ENCODE measurements at places on chromosomes 7 and 10.

DNA sequence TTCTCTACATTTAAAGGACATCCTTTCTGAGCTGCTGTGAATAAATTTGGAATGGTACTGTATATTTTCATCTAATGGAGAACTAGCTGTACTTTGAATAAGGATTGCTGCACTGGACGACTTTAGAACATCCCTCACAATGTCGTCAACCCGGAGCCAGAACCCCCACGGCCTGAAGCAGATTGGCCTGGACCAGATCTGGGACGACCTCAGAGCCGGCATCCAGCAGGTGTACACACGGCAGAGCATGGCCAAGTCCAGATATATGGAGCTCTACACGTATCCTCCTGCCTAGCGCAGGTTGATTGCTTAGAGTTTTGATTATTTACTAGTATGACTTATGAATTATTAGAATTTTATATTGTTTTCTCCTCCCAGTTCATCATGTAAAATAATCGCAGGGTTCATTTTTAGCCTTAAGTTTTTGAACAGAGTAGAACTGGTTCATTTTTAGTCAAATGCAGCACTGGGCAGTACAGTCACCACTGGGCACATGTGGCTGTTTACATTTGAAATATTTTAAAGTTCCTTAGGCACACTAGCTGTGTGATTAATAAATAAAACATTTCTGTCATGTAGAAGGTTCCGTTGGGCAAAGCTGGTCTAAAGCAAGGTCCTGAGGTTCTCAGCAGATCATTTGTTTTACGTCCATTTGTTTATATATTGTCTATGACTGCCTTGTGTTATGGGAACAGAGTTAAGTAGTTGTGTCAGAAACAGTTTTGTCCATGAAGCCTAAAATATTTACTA, 31.5 kb downstream of the CUL1 start:
- no peak for DNase-seq

- peak; percentile 84 for DNase-seq
These were observed 648.1 kb upstream of the FOXK1 start for GRCh38 chr7:4033996-4034395.

DNA sequence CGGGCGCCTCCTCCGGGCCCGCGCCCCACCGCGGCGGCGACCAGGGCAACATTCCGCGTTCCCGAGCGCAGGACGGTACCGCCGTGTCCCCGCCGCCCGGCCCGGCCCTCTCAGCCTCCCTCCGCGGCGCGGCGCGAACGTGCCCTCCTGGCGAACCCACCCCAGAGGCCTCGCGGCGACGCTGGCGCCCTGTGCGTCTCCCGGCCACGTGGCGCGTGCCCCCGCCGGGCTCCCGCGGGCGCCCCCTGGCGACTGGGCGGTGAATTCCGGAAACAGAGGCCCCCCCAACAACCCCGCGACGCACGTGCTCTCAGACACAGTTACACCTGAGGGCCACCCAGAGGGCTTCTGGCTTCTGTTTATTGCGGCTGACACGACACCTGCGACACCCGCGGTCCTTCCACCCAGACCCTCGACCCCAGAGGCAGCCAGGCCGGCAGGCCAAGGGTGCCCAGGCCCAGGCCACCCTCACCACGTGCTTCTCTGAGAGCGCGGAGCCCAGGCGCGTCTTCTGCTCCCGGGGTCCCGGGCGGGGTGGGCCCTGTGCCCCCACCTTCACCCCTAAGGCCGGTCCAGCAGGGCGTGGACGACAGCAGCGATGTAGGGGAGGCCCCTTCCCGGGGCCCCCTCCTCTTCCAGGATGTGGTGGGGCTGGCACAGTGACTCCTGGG, at the start of gene SAP25:
TSS of gene SAP25 (minus strand) at position 210 of the 671 bp plus-strand sequence. CDS start at position 52, 158 bp downstream.
- no peak for DNase-seq

GRCh38 chr10:71435571-71436267, 39.0 kb downstream of the CDH23 start:
- DNase-seq: no peak

DNA sequence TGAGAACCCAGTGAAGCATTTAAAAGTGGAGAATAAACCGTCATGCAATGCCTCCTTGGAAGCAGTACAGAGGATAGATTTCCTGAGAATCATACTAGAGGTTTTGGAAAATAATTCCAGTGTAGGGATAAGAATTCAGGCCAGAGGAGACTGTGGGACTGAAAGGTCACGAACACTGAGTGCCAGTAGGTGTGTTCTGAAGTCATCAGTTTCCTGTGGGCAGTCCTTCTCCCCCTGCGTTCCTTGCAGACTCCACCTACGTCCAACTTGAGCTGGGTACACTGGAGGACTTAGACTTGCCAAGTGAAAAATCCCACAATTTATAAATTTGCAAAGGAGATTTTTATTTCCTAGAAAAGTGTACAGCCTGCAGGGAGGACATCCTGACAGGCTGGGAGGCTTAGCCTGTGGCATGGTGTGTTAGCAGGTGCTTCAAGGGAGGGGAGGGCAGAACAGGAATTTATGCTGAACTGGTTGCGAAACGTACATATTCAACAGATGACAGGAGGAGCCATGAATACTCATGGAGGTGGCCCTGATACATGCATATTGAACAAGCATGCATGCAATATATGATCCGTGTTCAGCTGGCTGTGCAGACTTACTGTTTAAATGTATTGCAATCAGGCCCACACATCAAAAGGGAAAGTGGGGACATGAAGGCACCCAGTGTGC, 72.9 kb upstream of the POM121L12 start:
- no peak for DNase-seq

DNA sequence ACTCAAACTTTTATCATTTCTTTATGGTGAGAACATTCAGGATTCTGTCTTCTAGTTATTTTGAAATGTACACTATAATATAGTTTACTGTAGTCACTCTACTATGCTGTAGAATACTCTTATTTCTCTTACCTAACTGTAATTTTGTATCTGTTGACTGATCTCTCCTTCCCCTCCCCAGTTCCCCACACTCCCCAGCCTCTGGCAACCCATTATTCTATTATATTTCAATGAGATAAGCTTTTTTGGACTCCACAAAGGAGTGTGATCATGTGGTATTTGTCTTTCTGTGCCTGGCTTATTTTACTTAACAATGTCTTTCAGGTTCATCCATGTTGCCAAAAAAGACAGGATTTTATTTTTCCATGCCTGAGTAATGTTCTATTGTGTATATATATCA, 71.4 kb upstream of the DYNC1I1 start:
- DNase-seq: no peak

GRCh38 chr7:25636871-25637283, 408.6 kb upstream of the NPVF start:
- no peak for DNase-seq

GRCh38 chr10:71378336-71379117, 18.2 kb upstream of the CDH23 start:
- no peak for DNase-seq

DNA sequence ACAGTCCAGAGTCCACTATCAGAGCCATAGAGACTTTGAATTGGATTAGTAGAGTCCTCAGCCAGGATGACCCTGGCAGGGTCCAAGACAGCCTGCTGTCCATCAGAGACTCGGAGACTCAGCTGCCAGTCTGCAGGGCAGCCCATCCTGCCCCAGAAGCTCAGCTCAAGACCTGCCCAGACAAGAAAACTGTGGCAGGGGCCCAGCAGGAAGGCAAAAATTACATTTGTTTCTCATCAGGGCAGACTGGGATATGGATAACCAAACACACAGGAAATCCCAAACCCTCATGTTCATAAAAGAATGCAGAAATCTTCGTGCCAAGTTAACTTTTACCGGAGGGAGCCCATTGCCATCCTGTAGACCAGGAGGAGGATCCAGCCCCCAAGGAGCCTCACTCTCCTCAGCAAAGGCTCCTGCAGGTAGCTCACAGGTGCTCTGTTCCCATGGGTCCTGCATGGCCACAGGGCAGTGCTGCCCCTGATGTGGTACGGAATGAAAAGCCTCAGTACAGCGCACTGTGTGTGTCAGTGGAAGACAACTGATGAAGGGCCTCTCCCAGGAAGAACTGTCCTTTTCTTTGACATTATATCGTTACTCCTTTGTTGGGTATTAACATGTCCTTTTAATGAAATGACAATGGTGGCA, 222.2 kb downstream of the KCNMA1 start:
- DNase-seq: no peak

GRCh38 chr10:1137499-1138163, 81.4 kb downstream of the WDR37 start:
- peak; percentile 45 for DNase-seq

DNA sequence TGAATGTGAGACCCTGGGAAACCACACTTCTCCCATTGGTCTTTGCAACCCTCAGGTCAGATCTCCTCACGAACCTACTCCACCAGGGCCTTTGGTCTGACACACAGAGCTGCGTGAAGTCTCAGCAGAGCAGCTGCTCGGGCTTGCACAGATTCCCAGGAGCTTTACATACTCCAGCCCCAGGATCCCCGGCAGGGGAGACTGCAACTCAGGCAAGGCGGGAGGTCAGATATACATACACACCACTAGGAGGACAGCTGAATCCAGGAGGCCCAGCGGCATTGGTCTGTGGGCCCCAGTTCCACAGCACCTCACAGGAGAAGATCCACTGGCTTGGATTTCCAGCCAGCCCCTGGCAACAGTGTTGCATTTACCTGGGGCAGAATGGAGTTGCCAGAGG, 239.2 kb downstream of the GPAM start:
- DNase-seq: no peak

- no peak for DNase-seq
These were observed 529.9 kb downstream of the TCERG1L start for GRCh38 chr10:130781623-130782022.

- DNase-seq: no peak
These were observed 463.6 kb downstream of the PLXNA4 start for GRCh38 chr7:132112657-132113056.

DNA sequence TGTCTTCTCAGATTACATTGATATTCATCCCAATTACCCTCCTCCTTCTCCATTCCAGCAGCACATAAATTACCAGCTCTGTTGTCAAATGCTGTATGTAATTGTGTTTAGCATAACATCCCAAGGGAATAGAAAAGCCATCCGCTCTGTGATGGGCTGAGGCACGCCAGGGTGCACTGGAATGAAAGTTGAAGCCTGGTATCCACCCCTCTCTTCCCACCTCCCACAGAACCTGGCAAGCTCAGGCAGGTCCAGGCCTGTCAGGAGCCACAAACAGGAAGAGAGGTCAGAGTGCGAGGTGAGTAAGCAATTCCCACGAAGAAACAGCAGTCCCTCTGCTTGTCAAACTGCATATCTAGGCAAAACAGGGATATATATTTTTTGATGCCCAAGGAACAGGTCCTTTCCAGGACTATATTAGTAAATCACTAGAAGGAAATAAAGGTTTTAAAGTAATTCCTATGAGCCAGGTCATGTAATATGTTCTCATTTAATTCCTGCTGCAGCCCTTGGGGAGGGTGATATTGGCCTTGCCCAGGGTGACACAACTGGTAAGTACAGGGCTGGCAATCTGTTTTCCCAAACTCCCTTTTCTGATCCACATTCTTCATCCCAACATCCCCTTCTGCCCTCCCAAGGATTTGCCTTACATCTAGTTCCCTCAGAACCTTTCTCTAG, 155.6 kb upstream of the GHITM start:
- no peak for DNase-seq

DNA sequence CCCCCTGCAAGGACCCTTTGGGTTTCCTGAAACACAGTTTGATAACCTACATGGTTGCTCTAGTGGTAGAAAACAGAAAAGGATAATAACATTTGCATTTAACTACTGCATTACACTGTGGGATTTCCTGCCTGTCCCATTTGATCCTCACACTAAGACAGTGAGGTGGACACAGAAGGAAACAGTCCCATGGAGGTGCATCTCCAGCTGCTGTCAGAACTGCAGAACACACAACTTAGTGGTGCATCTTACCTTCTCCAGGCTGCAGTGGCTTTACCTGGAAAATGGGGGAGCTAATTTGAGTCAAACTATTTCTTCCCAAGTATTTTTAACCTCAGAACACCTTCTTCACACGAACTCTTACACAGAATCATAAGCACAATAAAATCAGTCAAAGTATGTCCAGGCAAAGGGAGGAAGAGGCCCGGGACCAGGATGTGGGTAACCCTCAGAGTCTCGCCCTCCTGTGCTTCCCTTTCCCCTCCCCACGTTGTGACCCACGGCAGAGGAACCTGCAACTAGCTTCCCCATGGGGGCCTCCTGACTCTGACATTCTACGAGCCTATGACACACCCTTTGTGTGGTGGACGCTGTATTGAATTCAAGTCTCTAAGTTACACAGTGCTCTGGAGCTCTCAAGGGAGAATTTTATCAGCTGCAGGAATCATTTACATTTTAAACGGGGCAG, 33.7 kb downstream of the SCRN1 start:
- DNase-seq: no peak

- no peak for DNase-seq
These were observed 39.9 kb upstream of the MMD2 start for GRCh38 chr7:4998910-4999309.

DNA sequence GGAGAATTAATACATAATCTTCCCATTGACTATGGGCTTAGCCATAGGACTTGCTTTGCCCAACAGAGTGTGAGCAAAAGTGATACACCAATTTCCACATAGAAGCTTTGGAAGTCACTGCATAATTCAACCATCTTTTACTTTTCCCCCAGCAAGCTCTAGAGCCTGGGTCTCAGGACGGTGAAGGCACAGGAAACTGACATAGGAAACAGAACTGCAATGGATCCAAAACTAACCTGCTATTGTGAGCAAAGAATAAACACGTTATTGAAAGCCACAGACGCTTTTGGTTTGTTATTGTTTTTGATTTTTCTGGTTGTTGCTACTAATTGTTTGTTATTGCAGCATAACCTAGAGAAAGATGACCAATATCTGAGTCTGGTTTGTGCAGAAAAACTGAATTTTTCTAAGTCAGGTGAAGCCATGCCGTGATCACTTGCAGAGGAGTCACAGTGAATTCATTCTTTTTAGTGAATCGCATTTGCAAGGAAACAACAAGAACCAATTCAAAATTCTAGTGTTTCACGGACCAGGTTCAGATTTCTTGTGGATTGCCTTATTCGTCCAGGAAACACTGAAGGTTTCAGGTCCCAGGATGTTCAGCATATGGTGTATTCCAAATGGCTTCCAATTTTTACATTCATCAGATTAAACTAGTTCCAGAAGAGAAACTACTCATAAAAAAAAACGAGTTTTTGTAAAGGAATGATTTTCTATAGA, 52.8 kb downstream of the CUBN start:
- DNase-seq: no peak

All from esophagus muscularis mucosa (tissue), 4 donors.